H9 (cell line): ENCODE measurements at places on chromosomes 6 and 20. TPM values are rescaled to one million over a fixed set of nuclear protein-coding genes. Genes with fewer than 3 reads are reported as not detected.

The HLA-DPB1 gene
- total RNA-seq = 23.4 and 23.6 TPM in 2 replicates

The C6orf58 gene
- total RNA-seq = not detected in 2 replicates

The CCDC170 gene
- 0.07 and 0.26 TPM in 2 replicates for total RNA-seq

The CRISP3 gene
- not detected in 2 replicates for total RNA-seq

The ATF6B gene
- total RNA-seq = 44.0 and 45.3 TPM in 2 replicates

The PIGT gene
- total RNA-seq = 73.9 and 78.9 TPM in 2 replicates

The SALL4 gene
- total RNA-seq = 276 and 279 TPM in 2 replicates

The LRFN2 gene
- 0.11 and 0.13 TPM in 2 replicates for total RNA-seq

The SPAG4 gene
- 4.9 and 5.3 TPM in 2 replicates for total RNA-seq

The STXBP5 gene
- 8.4 and 11.6 TPM in 2 replicates for total RNA-seq

The NMBR gene
- not detected in 2 replicates for total RNA-seq

The SRSF3 gene
- 954 and 960 TPM in 2 replicates for total RNA-seq

The BACH2 gene
- total RNA-seq = 2.0 and 2.6 TPM in 2 replicates

The C20orf96 gene
- total RNA-seq = 13.8 and 14.5 TPM in 2 replicates

The HSD17B8 gene
- 5.5 and 7.1 TPM in 2 replicates for total RNA-seq

The COL19A1 gene
- not detected in 2 replicates for total RNA-seq

The EPHA7 gene
- total RNA-seq = 9.4 and 9.5 TPM in 2 replicates

The CNKSR3 gene
- total RNA-seq = 5.6 and 6.4 TPM in 2 replicates

The GPX5 gene
- not detected in 2 replicates for total RNA-seq

The PSMB9 gene
- 3.2 and 3.5 TPM in 2 replicates for total RNA-seq

The MYBL2 gene
- 159 and 165 TPM in 2 replicates for total RNA-seq

The UBE2C gene
- total RNA-seq = 254 and 268 TPM in 2 replicates

The GPR6 gene
- 0.20 TPM in 1 of 2 replicates, not detected in the other for total RNA-seq

The OPRM1 gene
- not detected in 2 replicates for total RNA-seq
